ENCODE measurements at places on chromosomes 3 and 15.

GRCh38 chr15:67564021-67564967, 21.8 kb downstream of the MAP2K5 start:
- no peak for DNase-seq

DNA sequence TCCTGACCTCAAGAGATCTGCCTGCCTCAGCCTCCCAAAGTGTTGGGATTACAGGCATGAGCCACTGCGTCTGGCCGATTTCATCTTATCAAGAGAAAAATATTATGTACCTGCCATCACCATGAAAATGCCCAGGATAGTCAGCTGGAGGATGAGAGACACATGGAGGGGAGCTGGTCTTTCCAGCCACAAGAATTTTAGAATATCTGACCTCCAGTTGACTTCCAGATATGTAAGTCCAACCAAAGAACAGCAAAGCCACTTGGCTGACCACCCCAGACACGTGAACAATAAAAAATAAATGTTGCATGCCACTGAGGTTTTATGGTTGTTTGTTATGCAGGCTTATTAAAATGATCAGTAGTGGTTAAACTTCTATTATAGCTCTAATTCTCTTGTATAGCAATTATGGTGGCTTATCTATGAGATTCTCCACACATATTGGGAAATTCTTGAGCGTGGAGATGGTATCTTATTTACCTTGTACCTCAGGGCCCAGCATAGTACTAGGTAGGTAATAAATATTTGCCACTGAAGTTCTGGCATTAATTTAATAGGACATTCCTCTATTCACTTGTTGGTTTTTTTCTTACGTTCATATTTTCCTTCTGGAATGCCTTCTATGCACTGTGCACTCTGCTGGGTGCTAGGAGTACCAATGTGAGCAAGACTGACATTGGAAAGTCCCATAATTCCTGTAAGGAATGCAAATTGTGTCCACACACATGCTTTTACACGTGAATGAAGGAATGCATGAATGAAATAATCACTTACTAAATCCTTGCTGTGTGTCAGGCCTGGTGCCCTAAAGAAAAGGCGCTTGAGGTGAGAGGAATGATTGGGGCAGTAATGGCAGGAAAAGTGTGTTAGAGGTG, 77.6 kb downstream of the EDEM1 start:
- DNase-seq: no peak

- no peak for DNase-seq
Measured at GRCh38 chr15:77748078-77749064, 115.7 kb upstream of the LINGO1 start.

GRCh38 chr15:87121336-87121735, 1041.7 kb downstream of the AGBL1 start:
- DNase-seq: no peak

DNA sequence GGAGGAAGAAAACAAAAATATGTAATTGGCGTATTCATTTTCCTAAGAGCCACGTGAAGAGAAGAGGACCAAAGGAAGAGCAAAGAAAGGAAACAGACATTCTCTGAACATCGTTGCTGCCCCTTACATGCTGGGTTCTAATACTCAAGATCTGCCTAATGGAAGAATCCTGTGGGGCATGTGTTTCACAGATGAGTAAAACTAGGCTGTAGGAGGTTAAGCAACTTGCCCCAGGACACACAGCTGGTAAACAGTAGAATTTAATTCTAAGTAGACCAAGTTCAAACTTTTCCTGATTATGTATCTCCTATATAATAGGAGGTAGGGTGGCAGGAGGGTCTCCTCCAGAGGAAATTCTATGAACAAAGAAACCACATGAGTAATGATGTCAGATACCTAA, 106.1 kb upstream of the TNFAIP8L3 start:
- DNase-seq: no peak

DNA sequence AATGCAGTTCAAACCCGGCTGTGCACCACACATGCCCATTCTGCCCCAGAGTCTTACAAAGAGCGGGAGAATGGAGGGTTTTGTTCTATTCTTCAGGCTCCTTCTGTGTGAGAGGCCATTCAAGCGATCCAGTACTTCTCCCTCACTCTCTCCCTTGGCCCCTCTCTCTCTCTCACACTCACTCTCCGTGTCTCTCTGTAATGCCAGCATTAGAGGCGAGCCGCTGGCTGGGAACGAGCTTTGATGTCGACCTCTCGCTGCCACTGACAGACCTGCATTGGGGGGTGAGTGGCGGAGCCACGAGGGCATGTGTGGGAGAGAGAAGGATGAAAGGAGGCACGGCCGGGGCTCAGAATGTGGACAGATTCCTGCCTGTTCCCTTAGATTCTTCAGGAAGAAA, 231.7 kb upstream of the ARRDC4 start:
- DNase-seq: no peak

GRCh38 chr3:14434126-14434497, 31.7 kb downstream of the SLC6A6 start:
- DNase-seq: no peak

DNA sequence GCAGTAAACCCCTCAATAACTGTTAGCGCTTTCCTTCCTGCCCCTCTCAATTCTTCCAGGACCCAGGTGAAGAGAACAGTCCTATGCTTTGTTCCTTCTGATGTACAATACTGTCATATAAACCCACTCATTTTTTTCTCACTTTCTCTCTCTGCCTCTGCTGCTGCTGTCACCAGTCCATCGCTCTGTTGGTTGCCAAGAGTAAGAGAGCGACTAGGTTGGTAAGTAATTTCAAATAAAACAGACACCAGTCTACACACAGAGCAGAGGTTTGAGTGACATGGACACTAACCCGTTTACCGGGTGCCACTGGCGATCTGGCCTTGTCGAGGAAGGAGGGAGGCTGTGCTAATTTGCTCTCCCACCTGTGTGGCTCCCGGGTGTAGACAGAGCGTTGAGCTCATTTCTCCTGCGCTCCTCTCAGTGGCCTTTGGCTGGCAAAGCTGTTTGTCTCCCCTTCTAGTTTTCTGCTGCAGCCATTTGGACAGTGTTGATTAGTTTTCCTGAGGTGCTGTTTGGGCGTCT, 215.4 kb downstream of the THSD4 start:
- no peak for DNase-seq

DNA sequence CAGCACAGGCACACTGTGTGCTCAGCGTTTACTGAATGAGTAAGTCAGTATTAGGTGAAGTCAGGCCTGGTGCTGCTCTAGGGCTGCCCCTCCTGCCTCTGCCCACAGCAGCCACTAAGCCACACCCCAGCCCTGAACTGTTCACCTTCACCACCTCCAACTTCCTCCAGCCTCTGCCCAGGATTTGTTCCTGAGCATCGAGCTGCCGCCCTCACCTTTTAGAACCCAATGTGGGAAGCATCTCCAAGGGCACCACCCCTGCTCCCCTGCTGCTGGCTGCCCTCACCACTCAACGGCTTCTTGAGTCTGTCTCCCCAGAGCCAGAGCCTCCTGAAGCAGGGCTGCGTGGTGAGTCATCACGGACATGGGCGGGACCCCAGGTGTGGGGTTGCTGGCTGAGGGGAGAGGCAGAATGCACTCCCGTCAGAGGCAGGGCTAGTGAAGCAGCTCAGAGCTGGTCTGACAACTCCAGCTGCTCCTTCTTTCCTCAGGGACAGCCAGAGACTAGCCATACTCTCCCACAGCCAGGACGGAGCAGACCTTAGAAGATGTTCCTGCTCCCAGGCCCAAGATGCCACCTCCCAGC, 5.8 kb downstream of the HYAL2 start:
- no peak for DNase-seq

DNA sequence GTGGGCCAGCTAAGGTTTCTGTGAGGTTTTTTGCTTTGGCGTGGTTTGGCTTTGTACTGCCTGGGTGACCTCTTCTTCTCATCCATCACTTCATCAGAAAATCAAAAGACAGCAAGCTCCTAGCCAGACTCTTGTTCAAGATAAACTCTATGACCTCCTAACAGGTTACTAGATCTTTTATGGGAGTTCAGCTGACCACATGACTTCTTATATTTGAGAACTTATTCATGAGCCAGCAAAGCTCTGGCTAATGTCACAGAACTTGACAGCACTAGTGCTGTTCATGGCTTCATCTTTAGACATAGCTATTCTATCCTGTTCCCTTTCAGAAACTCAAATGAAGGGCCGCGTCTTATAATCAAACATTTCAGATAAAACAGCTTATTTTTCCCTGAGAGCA, 527.1 kb upstream of the GOLIM4 start:
- no peak for DNase-seq

DNA sequence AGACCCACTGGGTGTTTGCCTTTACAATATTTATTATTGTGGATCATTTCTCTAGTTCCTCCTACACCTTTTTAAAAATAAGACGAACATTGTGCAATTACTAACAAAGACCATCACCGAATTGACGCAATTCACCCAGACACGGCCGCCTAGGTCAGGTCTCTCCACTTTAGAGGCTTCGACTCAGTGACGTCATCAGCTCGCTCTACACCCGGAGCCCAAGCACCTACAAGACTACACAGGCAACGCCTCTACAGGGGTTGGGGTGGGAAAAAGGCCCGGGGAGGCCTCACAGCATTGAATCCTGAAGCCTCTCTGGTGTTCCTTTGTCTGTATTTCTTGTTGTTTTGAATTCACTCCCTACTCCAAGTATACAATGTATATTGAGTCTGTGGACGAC, 16.6 kb downstream of the ZIC4 start:
- no peak for DNase-seq

- no peak for DNase-seq
Measured at GRCh38 chr3:47356201-47356600, 24.6 kb upstream of the PTPN23 start.

GRCh38 chr15:50544368-50544767, 2.1 kb downstream of the USP50 start:
- no peak for DNase-seq

- no peak for DNase-seq
Measured at GRCh38 chr15:48913141-48913540, 35.2 kb downstream of the EID1 start.

Data from NCI-H1694 treated with DMSO at 0.1 percent for 48 hours (cell line).